ENCODE measurements at places on chromosomes 16 and 17.

DNA sequence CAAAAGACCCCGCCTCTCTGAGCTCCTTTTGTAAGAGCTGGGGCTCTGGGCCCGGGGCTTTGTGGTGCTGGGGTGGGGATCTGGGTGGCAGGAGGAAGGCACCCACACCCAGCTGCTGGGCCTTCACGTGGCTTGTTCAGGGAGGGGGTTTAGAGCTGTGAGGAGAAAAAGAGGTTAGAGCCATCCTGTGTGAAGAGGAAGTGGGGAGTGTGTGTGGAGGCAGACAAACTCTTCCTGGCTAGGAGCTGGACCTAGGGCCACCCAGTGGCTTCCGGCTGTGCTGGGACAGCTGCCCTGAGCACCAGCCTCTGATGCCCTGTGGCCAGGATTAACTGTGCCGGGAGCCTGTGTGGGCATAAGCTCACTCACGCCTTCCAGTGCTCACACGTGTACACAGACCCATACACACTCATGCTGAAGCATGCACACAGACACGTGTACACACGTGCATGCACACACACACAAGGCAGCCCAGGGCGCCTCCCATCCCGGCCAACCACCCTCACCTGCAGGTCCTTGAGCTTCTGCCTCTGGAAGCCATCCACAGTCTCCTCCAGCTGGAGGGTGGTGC, 7.4 kb downstream of the CIBAR2 start:
- DNase-seq, result no peak

DNA sequence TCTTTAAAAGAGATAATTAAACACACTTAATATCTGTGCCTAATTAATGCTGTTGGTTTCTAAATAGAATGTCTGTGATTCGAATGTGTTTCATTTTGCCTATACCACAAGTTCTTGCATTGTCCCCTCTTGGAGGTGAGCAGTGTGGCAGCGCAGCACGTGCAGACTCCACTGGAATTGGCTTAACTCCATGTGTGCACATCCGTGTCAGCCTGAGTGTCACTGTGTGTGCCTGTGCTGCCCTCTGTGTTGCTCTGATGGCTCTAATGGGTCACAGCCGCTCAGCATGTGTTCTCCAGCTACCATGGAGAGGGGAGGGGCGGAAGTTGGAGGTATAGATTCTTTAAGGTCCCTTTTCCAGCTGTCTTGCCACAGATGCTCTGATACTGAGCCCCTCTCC, 226.6 kb downstream of the SPECC1 start:
- DNase-seq, result no peak

DNA sequence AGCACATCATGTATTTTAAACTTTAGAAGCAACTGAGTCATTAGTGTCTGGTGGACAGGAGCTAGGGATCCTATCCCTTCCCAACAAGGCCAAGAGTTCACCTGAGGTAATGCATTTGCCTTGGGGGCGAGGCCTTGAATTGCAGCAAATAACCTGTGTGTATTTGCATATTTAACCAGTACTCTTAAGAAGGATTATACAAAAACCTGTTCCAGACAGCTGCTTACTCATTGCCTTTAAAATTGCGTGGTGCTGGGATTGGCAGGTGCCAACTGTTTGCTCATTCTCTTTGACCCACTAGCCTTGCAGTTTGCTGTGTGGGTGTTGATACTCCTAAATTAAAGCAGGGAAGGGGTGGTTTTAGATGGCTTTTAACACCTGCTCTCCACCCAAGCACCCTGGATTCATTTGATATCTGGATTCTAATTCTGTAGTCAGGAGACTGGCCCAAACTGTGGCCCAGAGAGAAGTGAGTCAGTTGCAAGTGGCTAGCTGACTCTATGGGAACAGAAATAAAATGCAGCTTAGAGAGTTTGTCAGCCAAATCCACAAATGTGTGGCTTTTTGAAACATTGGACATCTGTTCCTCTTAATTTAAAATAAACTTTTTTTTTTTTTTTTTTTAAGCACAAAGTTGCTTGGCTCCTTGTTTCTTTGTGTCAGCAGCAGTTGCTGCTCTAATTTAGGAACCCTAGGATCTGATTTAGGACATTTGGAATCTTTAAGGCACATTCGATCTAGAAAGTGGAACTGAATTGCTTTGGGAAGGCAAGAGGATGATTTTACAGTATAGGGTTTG, 46.9 kb downstream of the TUBD1 start:
- DNase-seq, result peak; percentile 94

GRCh38 chr17:47997586-47997985, 26.7 kb downstream of the CDK5RAP3 start:
- DNase-seq, result no peak

GRCh38 chr16:86961171-86961601, 356.0 kb downstream of the C16orf95 start:
- no peak for DNase-seq

GRCh38 chr17:32631341-32632096, 144.7 kb downstream of the CDK5R1 start:
- no peak for DNase-seq

DNA sequence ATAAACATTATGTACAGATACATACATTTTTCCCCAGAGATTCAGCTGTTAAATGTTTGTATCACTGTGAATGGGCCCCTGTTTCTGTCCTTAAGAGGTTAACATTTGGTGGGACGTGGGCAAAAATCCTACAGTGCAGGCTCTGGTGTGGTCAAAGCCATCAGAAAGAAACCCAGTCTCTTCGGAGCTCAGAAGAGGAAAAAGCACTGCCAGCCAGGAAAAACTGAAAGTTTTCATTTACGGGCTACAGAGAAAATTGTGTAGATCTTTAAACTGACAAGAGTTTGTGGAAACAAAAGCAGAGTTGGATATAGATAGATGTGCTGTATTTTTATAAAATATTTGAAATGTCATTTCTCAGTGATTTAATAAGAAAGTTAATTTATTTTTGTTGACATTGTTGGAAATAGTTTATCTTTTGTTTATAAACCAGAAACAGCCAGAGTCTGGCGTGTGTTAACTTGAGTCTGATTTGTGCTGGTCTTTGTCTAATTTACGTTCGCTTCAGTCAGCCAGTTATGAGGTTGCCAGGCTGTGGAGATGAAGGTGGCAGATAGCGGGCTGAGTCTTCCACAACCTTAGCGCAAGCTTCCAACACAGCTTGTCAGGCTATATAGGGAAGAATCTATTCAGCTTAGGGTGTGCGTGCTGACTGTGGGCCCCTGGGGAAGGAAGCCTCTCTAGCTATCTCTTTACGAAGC, 9.5 kb upstream of the TEKT3 start:
- DNase-seq, result no peak

DNA sequence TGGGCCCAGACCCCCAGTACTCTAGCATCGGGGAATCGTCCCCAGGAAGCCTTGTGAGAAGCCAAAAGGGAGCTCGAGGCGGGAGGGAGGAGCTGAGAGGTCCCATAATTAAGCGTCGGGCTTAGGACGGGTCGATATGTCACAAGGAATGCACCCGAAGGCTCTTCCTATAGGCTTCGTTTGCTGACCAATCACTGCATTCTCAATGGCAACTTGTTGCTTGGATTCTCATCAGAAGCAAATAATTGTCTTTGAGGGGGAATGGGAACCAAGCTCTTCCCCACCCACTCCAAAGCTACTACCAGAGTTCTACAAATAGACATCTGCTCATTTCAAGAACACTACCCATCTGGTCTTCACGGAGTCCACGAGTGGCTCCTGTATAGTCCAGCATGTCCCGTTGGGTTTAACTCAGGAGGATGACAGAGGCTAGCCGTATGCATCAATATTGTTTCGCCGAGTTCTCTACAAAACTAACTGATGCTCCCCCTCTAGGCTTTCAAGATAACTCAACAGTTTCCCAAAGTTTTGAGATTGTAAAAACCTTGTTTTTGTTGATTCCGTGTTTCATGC, 628 bp upstream of the BLMH start:
- peak; percentile 46 for DNase-seq

GRCh38 chr16:70724146-70725023, 38.5 kb upstream of the MTSS2 start:
- no peak for DNase-seq

- peak; percentile 95 for DNase-seq
These were observed 18.1 kb downstream of the C17orf100 start for GRCh38 chr17:6669479-6670212.

DNA sequence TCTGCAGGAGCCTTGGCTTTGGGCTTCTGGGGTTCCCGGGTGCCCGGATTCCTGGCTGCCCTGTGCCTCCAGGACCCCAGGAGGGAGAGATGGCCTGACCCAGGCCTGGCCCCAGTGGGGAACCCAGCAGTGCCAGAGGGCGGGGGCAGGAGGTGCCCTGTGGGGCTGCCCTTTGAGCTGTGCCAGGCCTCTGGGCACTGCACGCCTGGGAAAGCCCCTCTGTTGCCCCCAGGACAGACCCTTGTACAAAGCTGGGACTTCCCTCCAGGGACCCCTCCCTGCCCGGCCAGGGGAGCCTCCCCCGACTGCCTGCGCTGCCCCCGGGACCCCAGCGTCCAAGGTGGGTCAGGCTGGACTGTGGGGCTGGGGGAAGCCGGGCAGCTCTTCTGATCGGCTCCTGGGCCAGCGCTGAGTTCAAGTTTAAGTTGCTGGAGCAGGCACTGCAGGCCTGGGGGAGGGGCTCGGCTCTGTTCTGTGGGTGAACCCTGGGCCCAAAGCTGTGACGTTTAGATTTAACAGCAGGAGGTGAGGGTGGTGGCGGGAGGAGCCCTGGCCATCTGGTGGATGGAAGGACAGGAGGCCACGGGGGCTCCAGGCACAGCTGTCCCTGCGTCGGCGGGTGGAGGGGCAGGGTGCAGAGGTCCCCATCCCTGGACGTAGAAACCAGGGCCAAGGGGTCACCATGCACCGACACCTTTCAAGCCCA, 27.6 kb upstream of the C1QTNF8 start:
- no peak for DNase-seq

- DNase-seq, result peak; percentile 27
These were observed 1.0 kb downstream of the IRX3 start for GRCh38 chr16:54285414-54286089.

DNA sequence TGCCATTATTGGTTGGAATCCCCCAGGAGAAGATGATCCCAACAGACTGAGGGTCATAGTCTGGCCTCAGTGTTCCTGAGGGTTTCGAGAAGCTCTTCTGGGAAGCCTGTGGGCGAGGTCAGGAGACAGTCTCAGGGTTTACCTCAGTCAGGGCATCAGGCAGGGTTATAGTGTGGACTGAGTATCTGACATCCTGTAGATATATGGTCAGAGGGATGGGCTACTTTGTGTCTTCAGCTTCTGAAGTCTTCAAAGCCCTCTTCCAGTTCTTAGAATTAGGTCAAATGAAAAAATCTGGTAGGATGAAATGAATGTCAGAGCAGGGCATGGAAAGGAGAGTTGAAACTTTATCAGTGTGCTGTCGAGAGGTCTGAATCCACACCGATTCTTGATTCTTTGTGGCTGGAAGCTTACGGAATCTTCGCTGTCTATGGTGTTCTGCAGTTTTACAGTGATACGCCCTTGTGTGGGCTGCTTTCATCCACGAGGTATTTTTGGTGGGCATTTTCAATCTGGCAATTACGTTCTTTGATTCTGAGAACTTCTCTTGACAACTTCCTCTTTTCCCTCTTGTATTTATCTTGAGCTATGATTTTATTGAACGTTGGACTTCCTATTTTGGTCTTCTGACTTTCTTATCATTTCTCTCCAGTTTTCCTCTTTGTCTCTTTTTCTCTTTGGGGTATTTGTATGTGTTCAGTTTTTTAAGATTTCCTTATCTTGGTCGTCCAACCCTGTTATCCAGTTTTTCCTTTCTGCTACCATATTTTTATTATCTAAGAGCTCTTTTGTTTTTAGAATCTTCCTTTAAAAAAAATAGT, 30.4 kb downstream of the BPTF start:
- DNase-seq, result no peak

- DNase-seq, result no peak
These were observed 1629.5 kb upstream of the GOT2 start for GRCh38 chr16:60363566-60363965.

DNA sequence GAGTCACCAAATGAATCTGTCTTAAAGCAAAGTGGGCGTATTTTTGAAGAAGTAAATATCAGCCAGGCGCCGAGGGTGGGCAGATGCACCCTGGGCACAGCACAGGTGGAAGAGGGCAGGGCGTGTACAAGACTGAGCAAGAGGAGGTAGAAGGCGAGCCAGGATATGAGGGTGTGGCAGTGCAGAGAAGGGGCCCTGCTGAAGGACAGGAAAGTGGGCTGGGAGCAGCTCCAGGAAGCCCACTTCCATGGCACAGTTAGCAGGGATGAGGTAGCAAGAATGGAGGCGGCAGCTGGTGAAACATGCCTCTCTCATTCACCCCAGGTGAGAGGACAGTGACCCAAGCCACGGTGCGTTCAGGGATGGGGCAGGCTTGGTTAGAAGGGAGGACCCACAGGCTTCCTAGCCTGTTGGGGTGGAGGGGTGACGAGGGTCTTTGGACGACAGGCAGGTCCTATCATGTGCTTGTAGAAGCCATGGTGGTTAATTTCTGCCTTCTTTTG, 149.3 kb downstream of the CLEC16A start:
- DNase-seq, result no peak

DNA sequence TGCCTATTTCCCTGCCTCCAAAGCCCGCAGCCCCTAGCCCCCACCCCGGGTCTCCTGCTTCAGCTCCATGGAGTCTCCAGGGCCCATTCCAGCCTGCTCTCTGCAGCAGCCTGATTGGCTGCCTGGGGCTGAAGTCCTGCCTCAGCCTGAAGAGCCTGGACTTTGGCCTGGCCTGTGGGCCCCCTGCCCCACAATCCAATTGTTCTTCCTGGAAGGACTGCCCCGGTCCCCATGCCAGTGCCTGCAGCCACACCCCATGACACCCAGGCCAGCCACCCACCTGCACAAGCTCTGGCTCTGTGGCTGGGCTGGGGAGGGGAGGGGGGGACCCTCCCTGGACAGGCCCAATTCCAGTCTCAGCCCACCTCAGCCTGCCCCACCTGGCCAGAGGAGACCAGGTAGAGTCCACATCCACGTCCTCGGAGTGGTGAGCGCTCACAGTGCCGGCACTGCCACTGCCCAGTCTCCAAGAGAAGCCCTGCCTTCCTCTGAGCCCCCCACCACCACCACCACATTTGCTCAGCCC, 12.3 kb downstream of the ENPP7 start:
- DNase-seq, result no peak

- DNase-seq, result peak; percentile 51
These were observed 21.4 kb downstream of the RPS6KB1 start for GRCh38 chr17:59914274-59914854.

DNA sequence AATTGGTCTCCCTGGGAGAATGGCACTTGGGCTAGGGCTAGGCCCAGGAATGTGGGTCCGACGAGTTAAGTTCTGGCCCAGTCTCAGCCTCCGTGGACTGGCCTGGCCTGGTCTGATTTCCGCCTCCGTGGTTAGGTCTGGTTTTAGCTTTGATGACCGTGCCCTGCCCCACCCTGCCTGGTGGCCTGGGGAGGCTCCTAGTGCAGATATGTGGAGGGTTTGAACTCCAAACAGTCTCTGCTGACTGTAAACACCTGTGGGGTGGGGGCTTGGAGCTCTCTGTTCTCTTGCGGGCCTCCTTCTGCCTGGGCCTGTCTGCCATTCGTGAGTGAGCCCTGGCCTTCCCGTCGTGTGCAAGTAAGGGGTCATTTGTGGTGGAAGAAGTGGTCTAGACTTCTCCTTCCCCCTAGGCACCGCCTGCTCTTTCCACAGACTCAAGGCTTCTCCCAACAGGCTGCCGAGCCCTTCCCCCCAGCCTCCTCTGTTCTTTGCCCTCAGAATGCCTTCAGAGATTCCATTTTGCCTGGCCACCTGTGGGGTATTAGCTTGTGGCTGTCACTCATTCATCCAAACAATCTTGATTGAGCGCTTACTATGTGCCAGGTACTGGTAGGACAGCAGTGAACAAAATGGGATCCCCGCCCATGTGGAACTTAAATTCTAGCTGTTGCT, 1.6 kb downstream of the ATP6V0C start:
- DNase-seq, result no peak

All from SW480 (cell line).